Amniotic stem cell (primary cell): ENCODE measurements at places on chromosomes 11 and 22.

GRCh38 chr11:108926171-108926840 is 261.4 kb downstream of the DDX10 start:
- no peak for DNase-seq

DNA sequence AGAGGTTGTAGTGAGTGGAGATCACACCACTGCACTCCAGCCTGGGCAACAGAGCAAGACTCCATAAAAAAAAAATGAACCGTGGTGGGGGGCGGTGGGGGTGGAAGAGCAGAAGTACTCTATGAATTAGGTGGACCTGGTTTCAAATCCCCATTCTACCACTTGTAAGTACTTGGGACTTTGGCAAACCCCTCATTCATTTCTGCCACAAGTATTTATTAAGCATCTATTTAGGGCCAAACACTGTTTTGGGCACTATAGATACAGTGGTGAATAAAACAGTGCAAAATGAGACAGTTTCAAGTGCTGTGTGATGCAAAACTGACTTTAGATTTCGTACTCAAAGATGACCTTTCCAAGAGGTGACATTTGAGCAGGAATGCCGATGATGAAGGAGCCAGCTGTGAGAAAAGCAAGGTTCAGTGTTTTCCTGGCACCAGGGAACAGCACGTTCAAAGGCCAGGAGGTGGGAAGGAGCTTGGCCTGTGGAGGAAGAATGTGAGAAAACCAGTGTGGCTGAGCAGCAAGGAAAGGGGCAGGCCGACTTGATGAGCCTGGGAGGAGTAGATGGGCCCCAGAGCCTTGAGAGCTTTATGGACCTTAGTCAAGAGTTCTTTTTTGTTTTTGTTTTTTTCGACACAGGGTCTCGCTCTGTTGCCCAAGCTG is 1.4 kb upstream of the TMEM134 start:
- DNase-seq = no peak

DNA sequence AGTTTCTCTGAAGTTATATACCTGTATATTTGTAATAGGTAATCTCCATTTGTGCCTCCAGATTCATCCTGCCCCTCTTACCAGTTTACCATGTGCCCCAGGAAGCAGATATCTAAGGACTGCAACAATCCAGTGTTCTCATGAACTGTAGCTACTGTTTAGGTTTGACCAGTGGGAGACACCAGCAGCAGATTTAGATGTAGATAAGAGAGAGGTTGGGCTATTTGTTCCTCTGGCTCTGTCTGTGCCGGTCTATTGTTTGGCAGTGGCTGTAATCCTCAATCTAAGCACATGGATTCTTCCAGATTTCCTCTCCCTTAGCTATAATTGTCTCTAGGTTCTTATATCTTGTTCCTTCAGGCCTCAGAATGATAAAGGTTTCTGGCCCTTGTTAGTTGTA is 88.4 kb downstream of the ANO3 start:
- no peak for DNase-seq

DNA sequence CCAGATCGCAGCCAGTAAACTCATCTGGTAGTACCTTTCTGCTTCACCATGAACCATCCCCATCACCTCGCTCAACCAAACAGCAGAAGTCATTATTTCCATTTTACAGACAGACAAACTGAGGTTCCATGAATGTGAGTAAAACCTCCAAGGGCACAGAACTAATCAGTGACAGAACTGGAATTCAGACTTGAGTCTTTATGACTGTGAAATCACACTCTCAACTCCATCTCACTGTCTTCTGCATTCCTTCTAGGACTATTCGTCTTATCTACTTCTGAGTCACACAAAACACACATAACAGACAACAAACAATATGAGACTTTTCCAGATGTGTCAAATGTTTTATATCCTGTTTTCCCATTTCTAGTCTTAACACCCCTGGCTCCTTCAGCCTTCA is 9.3 kb upstream of the NUP50 start:
- no peak for DNase-seq

GRCh38 chr11:123218451-123218850 is 23.4 kb upstream of the CLMP start:
- no peak for DNase-seq

DNA sequence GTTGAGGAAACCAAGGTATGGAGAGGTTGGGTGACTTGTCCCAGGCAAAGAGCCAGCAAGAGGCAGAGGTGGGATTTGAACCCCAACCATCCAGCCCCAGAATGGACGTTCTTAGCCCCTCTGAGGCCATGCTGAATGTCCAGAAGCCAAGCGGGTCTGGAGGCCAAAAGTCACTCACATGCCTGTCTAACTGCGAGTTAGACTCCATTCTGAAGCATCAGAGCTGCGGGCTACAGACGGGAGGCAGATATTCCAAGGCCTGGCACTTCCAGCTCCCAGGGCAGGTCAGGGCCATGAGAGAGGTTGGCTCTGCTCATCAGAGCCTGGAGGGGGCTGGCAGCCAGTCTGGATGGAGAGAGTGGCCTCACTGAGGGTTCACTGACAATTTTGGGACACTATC is 616.5 kb downstream of the BRD1 start:
- DNase-seq = no peak

DNA sequence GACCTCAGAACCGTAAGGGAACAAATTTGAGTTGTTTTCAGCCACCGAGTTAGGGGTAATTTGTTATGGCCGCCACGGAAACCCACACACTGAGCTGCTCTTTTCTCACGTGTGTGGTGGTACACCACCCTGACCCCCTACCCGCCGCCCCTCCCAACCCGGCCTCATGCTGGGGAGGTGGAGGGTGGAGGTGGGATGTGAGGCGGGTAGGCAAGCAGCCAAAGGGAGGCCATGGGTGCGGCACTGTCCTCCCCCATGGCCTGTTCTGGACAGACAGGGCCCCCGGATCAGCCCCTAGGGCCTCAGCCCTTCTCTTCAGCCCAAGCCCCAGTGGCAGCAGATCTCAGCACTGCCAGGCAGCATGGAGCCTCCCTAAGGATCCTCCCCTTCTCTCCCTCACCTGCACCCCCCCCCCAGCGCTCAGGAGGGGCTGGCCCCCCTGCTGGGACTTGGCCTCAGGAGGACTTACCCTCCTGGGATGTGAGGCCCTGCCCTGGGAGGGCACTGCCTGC is 7.9 kb downstream of the PRR5 start:
- DNase-seq = no peak

GRCh38 chr11:87712802-87713202 is 462.4 kb downstream of the RAB38 start:
- DNase-seq = no peak

GRCh38 chr11:106468531-106468930 is 391.1 kb downstream of the AASDHPPT start:
- DNase-seq = no peak

DNA sequence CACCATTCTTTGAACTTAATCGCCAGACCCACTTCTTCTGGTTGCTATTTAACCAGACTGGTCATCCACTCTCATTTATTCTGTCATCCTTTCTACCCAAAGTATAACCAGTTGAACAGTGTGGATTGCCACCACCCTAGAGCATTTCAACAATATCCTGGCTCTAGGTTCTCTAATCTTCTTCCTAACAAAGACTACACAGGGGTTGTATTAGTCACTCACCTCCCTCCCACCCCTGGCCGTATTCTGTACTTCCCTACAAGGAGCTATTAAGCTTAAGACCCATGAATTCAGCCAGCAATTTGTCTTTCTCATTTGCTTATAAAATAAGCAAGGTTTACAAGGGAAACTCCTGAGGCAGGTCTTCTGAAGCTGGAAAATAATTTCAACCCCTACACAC is 46.9 kb upstream of the CEP126 start:
- DNase-seq = no peak

DNA sequence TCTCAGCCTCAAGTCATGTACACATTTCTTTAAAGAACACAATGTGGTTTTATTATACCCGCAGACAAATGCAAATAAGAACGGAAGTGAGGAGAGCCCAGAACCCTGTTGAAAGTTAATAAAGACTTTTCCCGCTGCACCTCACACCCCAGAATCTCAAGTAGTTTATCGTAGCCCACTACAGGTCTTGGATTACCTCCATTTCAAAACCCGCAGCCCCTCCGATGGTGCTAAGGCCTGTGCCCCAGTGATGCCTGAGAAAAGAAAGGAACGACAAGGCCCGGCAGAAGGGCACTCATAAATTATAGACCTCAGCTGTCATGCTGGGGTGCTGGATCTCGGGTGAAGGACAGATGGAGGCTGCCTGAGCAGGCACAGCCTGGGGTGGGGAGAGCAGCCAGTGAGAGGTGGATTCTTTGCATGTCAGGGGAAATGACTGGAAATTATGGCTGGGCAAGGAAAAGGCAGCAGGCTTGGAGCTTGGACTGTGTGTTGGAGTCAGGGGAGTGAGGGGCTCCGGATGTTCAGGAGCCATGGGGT is 354.1 kb downstream of the NTM start:
- no peak for DNase-seq
